SK-MEL-5 (cell line): ENCODE measurements at places on chromosomes 5 and 9.

DNA sequence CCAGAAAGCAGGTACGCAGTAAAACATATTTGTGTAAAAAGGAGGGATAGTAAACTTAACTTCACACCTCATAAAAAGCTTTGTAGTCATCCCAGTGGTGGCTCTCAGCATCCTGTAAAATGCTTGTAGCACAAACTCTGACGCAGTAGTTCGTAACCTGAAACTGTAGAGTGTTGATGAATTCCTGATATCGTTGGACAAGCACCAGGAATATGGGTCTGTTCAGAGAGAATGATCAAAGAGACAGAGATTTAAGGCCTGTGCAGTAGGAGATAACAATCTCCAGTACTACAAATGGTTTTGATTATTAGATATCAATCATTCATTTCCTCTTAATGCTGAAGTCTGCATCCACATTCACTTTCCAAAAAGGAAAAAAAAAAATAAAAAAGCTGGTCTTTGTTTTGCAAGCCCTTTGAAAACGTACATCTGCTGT, 148.5 kb downstream of the KIAA0825 start:
- DNase-seq, result no peak

DNA sequence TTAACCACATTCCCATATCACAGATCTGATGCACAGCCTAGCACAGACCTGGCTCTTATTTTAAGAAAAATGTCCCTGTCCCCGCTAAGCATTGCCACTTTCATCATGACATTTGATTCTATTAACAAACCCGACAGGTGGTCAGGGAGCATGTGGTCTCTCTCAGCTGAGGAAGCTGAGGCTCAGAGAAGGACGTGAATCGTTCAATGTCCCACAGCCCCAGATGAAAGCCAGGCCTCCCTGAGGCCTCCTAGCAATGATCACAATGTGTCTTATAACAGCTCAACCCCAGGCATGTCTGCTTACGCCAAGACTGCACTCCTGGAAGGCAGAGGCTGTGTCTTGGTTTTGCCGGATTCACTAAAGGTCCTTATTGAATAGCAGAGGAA, 10.4 kb upstream of the CRB2 start:
- DNase-seq, result no peak

GRCh38 chr5:88847420-88847819, 35.6 kb downstream of the MEF2C start:
- DNase-seq, result no peak

- DNase-seq, result no peak
These were observed 176.3 kb upstream of the CD180 start for GRCh38 chr5:67372887-67373286.

GRCh38 chr9:111000202-111000601, 38.1 kb downstream of the LPAR1 start:
- DNase-seq, result peak; percentile 8

- no peak for DNase-seq
These were observed 719.4 kb downstream of the MAT2B start for GRCh38 chr5:164224772-164225171.

DNA sequence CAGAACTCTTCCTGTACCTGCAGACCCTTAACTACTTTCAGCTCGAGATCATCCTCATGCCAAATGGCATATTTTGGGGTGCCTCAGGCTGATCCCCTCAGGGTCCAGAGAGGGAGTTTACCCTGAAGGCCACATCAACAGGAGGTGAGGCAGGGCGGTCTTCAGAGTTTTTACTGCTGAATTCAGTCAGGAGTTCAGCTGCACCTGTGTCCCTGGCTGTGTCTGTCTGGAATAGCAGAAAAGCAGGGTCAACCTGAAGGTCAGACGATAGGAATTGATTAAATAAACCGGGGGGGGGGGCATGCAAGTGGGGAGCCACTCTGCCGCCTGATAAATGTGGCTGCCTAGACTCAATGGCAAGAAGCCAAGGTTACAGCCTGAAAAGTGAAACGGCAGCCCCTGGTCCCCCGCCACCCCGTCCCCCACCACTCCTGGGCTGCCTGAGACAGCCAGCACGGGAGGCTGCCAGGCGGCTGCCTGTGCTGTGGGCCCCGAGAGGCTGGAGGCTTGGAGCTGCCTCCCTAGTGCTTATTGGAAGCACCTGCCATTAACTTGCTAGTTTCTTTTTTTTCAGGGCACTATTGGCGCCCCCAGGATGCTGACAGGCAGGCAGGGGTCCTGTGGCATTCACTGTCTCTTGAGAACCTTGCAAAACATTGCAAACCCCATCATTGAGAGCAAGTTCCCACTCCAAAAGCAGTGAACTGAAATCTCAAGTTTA, 182.7 kb upstream of the PPP1R26 start:
- DNase-seq, result no peak

GRCh38 chr5:107564931-107565372, 105.8 kb downstream of the EFNA5 start:
- no peak for DNase-seq

DNA sequence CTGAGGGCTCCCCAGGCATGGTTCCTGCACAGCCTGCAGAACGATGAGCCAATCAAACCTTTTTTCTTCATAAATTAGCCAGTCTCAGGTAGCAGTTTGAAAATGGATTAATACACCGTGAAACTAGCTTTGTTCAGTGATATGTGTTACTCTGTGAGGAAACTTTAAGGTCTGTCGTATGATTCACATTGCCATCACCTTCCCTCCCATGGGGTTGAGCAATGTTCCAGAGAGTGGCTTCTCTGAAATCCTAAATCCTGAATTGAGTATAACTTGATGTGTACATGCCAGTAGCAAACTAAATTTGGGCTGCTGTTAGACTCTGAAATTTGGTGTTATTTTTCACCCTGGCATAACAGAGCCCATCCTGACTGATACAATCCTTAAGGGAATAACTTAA, 866.4 kb upstream of the C9orf72 start:
- no peak for DNase-seq

GRCh38 chr5:122295138-122295537, 16.9 kb upstream of the SNCAIP start:
- DNase-seq, result peak; percentile 66

GRCh38 chr9:136903041-136903554, 16.8 kb downstream of the TRAF2 start:
- no peak for DNase-seq

DNA sequence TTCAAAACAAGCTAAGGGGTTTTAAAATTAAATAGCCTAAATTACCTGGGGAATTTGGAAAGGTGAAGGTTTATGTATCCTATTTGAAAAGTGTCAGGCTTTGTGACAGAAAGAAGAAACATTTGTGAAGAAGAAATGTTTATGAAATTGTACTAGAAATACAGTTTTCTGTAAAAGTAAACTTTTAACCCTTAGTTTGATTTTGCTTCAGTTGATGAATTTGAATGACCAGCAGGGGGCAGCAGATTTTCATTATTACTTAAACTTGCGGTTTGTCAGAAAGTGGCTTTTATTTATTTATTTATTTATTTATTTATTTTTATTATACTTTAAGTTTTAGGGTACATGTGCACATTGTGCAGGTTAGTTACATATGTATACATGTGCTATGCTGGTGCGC, 58.1 kb downstream of the NNT start:
- peak; percentile 76 for DNase-seq

DNA sequence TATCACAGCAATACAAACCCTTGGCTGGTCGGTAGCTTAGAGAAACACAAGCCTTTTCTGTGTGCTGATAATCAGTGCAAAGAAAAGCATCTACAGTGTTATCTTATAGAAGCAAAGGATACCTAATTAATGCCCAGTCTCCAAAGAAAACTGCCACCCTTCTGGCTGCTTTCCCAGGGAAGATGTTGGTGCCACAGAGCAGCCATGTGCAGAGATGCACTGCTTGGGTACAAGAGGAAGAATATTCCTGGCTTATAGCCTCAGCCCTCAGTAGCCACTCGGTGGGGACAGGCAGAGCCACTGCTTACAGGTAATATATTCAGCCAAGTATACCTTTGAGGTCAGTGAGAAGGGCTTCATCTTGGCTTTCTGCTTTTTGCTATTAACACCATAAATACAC, 185.3 kb downstream of the PCSK1 start:
- DNase-seq, result no peak

GRCh38 chr5:32230356-32231099, 56.4 kb upstream of the GOLPH3 start:
- DNase-seq, result no peak
